H9 (cell line): ENCODE measurements at places on chromosomes 4 and X. TPM values are rescaled to one million over a fixed set of nuclear protein-coding genes. Genes with fewer than 3 reads are reported as not detected.

DNA sequence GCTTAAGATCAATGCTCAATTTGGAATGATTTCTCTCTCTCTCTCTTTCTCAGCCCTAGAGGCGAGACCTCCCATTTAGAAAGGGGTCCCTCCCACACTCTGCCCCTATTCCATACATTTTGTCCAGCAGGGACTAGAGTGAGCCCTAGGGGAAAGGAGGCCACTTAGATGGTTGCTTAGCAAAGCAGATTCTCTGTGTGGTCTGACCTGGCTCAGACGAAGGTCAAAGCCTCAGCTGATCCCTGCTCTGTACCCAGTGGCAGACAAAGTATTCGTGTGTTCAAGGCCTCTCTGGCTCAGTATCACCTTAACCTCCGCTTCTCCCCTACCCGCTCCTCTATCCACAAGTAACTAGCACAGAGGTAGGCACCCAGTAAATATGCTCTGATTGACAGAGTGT is 78.4 kb downstream of the HPRT1 start:
- DNase-seq, result no peak

DNA sequence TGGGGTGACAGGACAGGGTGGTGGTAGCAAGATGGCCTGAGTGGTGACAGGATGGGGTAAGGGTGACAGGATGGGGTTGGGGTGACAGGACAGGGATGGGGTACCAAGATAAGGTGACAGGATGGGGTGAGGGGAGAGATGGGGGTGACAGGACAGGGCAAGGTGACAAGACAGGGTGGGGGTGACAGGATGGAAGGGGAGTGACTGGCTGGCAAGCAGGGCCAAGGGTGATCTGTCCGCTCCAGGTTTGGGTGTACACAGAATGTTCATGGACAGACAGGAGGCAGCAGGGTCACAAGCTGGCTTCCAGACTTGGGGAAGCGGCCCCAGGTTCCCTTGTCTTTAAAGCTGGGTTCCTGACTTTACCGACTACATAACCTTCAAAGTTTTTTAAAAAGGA is 23.3 kb downstream of the RNF212 start:
- no peak for DNase-seq

Gene EDA
- 7.7 and 8.1 TPM in 2 replicates for total RNA-seq

Gene DSPP
- not detected in 2 replicates for total RNA-seq

Gene MSX1
- total RNA-seq, result not detected in 2 replicates
